Left renal cortex interstitium (tissue), 4 donors: ENCODE measurements at places on chromosomes 3 and 15.

GRCh38 chr3:30682434-30683155 is 76.2 kb downstream of the TGFBR2 start:
- no peak for DNase-seq

- DNase-seq: no peak
These were observed 321.3 kb upstream of the GOLIM4 start for GRCh38 chr3:168417016-168417415.

- no peak for DNase-seq
These were observed 121.4 kb upstream of the PHLDB2 start for GRCh38 chr3:111737706-111738086.

DNA sequence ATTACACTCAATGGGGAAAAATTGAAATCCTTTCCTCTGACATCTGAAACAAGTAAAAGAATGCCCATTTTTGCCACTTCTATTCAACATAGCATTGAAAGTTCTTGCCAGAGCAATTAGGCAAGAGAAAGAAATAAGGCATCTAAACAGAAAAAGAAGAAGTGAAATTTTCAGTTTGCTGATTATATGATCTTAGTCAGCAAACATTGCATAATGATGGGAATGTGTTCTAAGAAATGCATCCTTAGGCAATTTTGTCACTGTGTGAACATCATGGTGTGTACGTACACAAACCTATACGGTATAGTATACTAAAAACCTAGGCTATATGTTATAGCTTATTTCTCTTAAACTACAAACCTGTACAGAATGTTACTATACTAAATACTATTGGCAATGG is 278.0 kb downstream of the CGGBP1 start:
- DNase-seq: no peak

DNA sequence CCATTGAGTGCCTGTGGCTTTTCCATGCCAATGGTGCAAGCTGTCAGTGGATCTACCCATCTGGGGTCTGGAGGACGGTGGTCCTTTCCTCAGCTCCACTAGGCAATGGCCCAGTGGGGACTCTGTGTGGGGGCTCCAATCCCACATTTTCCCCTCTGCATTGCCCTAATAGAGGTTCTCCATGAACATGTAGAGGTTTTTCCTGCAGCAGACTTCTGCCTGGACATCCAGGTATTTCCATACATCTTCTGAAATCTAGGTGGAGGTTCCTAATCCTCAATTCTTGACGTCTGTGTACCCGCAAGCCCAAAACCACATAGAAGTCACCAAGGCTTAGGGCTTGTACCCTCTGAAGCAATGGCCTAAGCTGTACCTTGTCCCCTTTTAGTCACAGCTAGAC is 703.1 kb downstream of the MCTP2 start:
- no peak for DNase-seq

DNA sequence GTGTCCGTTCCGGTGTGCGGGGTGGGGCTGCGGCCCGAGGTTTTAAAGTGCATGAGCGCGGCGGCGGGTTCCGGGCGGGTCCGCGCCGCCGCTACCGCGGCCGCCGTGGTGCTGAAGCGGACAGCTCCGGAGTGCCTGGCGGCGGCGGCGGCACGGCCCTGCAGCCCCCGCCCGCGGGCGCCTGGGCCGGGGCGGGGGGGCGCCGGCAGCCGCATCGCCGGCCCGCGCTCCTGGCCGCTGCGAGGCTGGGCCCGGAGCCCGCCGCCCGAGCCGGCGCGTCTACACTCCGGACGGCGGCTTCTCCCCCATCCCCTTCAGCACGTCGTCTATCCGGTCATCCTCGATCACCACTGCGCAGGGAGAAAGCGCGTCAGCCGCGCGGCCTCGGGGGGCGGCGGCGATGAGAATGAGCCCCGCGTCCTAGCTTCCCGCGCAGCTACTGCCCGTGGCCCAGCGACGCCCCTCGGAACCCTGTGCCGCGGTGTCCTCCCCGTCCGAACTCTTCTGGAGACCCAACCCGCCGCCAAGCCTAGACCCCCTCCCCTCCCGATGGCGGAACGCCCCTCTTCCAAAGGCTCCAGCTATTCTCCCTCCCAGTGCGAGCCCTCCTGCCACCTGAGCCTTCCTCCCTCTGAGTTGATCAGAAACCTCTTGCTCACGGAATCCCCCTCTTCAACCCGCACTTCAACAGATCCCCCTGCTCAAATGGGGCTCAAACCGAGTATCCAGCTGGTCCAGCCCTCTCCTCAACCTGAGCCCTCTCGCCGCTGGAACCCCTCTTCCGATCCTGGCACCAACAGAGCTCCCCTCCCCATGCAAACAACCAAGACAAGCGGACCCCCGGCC is 1.3 kb downstream of the CAMK2N2 start:
- DNase-seq: no peak

DNA sequence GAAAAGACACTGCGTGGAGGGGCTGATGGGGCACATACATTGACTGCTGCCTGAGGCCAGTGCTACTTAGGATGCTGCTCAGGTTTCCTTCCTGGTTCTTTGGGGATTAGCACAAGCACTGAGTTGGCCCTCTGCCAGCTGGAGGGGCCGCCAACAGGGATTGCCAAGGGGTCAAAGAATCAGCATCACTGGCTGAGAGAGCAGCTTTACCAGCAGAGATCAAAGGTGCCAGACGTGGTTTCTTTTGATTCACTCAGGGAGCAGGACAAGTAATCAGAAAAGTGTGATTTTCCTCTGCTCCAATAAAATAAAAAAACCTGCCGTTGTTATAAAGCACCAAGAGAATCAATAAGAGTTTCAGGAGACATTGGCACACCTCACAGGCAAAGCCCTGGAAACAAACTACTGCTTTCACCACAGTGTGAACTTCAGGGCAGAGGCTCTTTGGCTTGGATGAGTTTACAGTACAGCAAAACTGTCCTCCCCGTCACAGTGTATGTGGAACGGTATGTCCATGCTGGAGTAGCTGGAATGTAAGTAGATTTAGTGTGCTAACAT is 45.8 kb upstream of the FSIP1 start:
- peak; percentile 12 for DNase-seq

- no peak for DNase-seq
These were observed 45.4 kb upstream of the TIPARP start for GRCh38 chr3:156628836-156629618.

DNA sequence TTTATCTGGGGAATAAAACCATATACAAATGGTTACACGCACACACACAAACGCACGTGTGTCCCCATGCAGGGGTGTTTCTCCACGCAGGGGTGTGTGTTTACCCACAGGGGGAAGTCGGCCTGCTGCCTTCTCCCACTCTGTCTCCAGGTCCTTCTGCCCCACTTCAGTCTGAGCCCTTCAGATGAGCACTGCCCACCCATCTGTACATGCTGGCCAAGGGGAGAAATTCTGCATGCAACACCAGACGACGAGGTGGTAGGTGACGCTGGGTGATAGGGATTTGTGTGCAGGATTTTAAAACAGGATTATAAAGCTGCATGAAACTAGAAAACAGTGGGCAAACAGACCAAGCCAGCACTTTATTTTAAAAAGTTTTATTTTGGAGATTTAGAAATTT is 122.5 kb downstream of the TJP1 start:
- no peak for DNase-seq

- DNase-seq: no peak
These were observed 223.8 kb downstream of the FEZF2 start for GRCh38 chr3:62149539-62149938.

DNA sequence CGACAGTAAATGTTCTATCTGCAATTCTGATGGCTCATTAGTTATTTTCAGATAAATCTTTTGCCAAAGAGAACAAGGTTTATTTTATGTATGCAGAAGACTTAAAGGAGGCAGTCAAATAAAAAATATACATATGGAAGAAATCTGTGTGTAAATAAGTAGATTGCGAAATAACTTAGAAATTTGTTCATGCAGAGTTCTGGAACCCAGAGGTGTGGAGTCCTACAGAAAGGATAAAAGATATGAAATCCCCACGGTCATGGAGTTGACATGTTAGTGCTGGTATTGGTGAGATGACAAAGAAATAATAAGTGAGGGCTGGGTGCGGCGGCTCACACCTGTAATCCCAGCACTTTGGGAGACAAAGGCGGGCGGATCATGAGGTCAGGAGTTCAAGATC is 111.2 kb upstream of the CFAP20DC start:
- no peak for DNase-seq

DNA sequence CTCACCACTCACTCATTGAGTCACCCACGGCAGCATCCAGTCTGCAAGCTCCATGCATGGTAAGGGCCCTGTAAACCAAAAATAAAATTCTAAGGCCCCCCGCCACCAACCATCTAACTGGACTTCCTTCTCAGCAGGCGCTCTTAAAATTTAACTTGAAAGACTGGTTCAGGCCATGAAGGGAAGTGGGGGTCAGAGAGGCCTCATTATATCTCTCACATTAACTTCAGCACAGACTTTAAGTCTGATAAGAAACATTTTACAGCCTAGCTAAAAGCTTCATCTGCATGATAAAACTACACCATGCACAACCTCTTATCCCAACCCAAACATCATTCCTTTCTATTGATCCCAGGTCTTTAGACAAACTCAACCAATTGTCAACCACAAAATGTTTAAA is 38.5 kb downstream of the FBLN2 start:
- no peak for DNase-seq

- no peak for DNase-seq
These were observed 42.5 kb downstream of the LYZL4 start for GRCh38 chr3:42367903-42368302.

DNA sequence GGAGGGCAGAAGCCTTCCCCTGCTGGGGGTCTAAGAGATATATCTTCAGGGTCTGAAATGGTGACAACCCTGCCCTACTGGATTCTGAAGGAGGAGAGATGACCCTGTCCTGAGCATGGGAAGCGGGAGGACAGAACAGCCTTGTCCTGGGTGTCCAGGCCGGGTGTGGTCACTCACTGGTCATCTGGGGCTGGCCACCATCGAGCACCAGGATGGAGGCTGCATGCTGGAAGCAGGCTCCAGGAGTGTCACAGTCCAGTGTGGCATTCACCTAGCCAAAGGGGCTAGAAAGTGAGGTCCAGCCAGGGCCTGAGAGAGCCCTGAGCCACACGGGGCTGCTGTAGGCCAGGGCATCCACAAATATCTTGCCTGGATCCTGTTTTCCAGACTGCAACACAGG is 5.2 kb downstream of the CDHR4 start:
- DNase-seq: no peak

GRCh38 chr3:43378066-43378935 is 92.0 kb downstream of the SNRK start:
- DNase-seq: no peak

DNA sequence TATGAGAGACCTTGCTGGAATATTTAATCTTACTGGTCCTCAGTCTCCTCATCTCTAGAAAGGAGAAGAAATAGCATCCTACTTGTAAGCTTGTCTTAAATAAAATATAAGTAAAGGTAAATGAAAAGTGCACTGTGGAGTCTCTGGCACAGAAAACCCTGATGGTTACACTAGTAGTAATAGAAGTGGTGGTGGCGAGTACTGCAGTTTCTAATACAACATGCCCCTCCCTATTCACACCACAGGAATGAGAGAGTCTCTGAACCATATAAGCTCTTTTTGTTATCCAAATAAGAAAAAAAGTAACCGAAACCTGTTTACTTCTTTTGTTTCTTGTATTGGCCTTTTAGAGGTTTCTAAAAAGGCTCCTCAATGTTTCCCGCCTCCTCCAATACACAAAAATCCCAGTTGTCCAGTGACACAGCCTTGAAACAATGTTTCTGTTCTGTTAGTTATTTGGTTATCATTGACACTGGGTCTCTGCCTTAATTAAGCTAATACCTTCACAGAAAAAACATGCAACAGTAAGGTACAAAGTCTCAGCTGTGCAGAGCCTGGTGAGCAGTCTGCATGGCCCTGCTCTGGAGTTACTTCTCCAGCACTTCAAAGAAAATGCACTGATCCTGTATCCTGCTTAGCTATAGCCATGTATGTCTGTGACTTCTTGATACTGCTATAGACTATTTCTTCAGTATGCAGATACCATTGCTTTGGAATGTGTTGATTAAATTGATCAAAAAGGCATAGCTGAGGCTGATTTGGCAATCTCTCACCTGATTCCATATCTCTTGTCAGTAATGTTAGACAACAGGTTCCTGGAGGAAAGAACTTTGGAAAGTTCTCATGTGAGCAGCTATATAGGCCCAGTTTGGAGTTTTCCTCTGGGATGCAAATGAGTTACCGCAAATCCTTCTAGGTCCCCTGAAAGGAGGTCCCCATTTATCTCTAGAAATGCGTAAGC is 315.6 kb upstream of the IL12A start:
- no peak for DNase-seq

GRCh38 chr3:31957106-31957505 is 24.0 kb downstream of the OSBPL10 start:
- no peak for DNase-seq

DNA sequence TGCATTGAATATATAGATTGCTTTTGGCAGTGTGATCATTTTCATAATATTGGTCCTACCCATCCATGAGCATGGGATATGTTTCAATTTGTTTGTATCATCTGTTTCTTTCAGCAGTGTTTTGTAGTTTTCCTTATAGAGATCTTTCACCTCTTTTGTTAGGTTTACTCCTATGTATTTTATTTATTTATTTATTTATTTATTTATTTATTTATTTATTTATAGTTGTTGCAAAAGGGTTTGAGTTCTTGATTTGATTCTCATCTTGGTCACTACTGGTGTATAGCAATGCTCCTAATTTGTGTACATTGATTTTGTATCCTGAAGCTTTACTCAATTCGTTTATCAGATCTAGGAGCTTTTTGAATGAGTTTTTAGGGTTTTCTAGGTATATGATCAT is 478.2 kb downstream of the UNC13C start:
- no peak for DNase-seq
